ENCODE measurements at places on chromosomes 6 and 20. TPM values are rescaled to one million over a fixed set of nuclear protein-coding genes. Genes with fewer than 3 reads are reported as not detected.

Gene TP53TG5
- total RNA-seq = not detected

Gene ANKRD66
- not detected for total RNA-seq

Gene GRIK2
- total RNA-seq = not detected

DNA sequence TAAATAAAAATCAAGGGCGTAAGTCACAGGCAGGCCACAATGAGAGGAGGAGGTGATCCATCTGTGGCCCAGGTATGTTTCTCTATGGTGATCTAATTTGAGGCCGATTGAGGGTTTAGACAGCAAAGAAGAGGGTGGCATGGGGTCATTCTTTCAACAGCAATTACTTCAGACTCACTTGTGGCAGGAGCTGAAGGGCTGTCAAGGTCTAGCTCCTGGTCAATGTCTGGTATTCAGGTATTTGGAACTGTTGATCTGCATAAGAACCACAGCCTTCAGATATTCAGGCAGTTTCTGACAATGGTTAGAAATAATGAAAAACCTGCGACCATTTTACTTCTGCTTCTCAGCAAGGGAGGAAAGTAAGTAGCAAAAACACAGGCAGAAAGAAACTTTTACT is 259.6 kb downstream of the FOXC1 start:
- DNase-seq = no peak

DNA sequence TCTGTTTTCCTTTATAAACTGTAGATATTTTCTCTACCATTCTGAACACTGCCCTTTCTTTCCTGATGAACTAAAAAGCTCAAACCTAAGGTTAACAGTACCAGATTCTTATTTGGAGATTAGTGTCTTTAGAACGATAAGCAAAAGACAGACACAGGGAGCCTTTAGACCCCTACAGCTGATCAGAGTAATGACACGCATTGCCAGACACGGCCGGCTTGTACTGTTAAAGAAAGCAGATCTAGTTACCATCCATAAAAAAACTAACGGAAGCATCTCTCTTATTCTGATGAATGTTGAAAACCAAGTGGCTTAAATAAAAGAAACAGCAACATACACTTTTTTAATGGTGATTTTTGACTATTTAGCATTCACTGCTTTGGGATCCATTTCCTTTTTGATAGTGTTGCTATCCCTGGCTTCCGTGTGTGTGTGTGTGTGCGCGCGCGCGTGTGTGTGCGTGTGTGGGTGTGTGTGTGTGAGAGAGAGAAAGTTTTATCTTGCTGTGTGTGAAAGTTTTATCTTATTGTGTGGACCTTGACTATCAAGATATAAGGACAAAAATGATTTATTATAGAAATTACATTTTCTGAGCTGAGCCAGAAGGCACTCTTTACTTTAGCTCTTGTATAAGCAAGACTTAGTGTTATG is 95.6 kb upstream of the SLC35B3 start:
- DNase-seq = no peak
